ENCODE measurements at places on chromosomes 5 and 9. TPM values are rescaled to one million over a fixed set of nuclear protein-coding genes. Genes with fewer than 3 reads are reported as not detected.
A peak's percentile ranks its signal among the peaks of the same experiment; 100 is the strongest.

Gene GPR21
- not detected for polyA plus RNA-seq

DNA sequence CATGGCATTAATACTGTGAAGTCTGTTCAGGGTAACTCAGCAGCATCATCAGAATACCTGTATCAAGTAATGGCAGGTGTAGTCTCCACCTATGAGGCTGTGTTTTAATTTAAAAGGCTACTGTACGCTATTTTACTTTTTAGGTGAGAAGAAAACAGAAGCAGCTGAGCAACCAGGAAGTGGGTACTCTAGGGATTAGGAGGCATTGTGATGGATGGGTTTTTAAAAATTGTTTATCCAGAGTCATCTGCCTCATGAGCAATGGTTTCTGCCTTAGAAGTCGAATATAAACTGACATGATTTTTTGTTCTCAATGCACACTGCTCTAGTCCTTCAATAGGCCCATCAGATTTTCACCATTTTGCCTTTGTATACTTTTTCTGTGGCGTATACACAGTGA, 42.6 kb downstream of the PSIP1 start:
- H3K27ac ChIP-seq, result no peak overlapping the region
- H3K4me1 ChIP-seq, result no peaks in the 10 kb centered on the region
- peaks cover 9% of the 10 kb centered on the region for H3K36me3 ChIP-seq
- no peak overlapping the region for H3K4me3 ChIP-seq
- no peaks in the 10 kb centered on the region for H3K27me3 ChIP-seq

- no peaks in the 10 kb centered on the region for H3K36me3 ChIP-seq
- no peak overlapping the region for H3K27ac ChIP-seq
- no peak for DNase-seq
- H3K4me3 ChIP-seq, result no peak overlapping the region
Observed at GRCh38 chr5:122924203-122924602, 78.8 kb downstream of the SNX24 start.

- peak overlapping the region; percentile 40 for H3K4me3 ChIP-seq
- no peak for DNase-seq
- peaks cover 63% of the 10 kb centered on the region for H3K4me1 ChIP-seq
- no peaks in the 10 kb centered on the region for H3K36me3 ChIP-seq
- H3K27me3 ChIP-seq, result no peaks in the 10 kb centered on the region
Observed at GRCh38 chr9:22208846-22209585, 199.9 kb upstream of the CDKN2B start.

DNA sequence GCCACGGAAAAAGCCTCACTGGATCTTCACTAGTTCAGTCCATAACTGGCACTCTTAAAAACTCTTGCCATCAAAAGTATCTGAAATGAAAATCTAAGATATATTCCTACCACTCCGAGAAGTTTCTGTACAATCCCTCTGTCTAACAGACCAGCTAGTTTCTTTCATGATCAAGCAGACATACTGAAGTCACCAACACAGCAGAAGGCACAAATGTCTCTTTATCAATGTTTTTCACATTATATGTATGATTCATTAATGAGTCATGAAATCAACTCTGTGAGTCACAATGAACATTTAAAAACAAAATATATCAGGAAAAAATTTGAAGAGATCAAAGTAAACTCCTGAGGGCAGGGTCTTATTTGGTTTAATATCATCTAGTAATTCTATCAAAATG, 50.8 kb downstream of the F2R start:
- H3K4me1 ChIP-seq, result no peaks in the 10 kb centered on the region
- H3K4me3 ChIP-seq, result no peak overlapping the region
- no peaks in the 10 kb centered on the region for H3K36me3 ChIP-seq
- no peaks in the 10 kb centered on the region for H3K27me3 ChIP-seq

DNA sequence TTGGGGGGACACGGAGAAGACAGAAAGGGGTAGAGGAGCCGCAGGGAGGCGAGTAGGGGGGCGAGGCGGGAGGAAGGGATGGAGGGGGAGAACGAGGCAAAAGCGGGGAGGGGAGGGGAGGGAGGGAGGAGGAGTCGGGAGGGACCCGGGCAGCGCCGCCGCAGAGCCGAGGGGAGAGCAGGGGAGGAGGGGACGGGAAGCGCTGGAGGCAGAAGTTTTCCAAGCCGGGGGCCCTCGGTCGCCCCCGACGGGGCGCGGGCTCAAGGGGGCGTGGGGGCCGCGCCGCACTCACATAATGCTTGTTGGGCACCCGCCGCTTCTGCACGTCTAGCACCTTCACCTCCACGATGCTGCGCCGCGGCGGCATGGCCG, 353 bp downstream of the SH3PXD2B start:
- H3K36me3 ChIP-seq, result no peaks in the 10 kb centered on the region
- DNase-seq, result no peak
- H3K4me3 ChIP-seq, result peak overlapping the region; percentile 81
- no peak overlapping the region for H3K27ac ChIP-seq

DNA sequence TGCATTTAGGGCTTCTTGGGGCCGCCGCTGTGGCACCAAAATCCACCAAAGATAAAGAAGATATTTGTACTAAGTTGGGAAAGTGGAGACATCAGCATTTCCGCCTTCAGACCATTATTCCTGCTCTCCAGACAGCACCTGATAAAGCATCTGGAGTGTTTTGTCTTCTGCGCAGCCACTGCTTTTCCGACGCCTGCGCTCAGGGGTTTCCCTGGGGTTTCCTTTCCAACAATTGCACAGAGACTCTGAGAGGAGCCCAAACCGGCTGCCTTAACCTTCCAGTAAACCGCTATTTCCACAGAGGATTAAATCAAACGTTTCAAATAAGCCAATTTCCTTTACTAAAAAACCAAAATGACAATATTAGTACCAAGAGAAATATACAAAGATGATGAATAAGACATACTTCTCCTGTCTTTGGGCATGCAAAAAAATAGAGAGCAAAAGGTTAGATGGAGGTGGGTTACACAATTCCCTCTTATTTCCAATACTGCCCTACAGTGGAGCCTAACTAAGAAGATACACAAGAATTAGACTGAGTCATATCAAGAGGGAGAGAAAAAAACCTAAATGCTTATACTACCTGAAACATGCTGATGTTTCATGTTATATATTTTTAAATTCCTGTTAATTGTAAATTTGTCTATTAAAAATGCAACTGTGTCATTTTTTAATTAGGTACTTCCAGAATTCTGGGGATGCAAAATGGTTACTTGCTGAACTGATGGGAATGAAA, 98.4 kb downstream of the MAPKAP1 start:
- DNase-seq, result no peak
- H3K27ac ChIP-seq, result no peak overlapping the region
- H3K4me3 ChIP-seq, result no peak overlapping the region
- H3K4me1 ChIP-seq, result peaks cover 64% of the 10 kb centered on the region

Data from naive B cell (primary cell).